T1000 (cell line): ENCODE measurements at places on chromosomes 7 and 10.

- no peak for DNase-seq
These were observed 30.3 kb upstream of the ATXN7L1 start for GRCh38 chr7:105906695-105907094.

GRCh38 chr7:152078786-152079185 lies 53.3 kb downstream of the GALNT11 start:
- DNase-seq: no peak

DNA sequence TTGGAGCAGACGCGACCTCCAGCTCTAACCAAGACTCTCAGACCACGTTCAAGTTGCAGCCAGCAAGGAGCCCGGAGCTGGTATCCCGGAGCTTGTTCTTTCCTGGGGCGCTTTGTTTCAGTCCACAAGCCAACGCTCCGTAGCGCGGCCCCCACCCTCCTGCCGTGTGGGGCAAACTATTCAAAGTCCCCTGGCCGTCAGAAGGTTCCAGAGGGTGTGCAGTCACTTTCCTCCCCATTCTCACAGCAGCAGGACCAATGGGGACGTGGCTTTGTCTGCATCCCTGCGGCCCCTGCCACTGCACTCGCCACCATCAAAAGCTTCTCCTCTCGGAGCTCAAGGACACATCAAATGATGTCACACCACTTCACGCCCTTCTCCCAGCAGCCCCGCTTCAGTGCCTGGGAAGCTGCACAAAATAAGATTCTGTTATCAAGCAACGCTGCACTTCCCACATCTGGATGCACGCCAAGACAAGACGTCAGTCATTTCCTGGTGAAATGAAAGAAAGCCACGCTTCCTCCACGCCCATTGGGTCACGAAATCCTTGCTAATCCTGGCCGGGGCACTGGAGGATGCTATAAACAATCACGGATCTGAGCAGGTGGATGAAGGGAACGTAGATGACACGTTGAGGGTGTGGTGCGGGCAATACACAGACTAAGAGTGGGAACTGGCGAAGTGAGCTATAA lies 348.2 kb downstream of the PTPRN2 start:
- no peak for DNase-seq

DNA sequence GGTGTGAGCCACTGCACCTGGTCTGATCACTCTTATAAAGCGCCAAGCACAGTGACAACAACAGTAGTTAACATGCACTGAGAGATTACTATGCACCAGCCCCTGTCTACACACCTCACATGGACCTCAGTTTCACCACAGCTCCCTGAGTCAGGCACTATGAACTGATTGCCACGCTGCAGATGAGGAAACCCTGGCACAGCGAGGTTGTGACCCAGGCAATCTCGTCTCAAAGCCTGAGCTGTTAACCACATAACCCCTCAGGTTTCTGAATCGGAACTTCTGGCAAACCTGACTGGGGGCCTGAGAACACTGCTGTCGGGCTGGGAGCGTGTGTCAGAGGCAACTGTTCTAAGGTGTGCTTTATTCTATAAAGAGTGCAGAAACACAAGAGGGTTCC lies 150.8 kb downstream of the RNF216 start:
- DNase-seq: no peak

- no peak for DNase-seq
These were observed 500.4 kb downstream of the GFRA1 start for GRCh38 chr10:115772606-115773005.

DNA sequence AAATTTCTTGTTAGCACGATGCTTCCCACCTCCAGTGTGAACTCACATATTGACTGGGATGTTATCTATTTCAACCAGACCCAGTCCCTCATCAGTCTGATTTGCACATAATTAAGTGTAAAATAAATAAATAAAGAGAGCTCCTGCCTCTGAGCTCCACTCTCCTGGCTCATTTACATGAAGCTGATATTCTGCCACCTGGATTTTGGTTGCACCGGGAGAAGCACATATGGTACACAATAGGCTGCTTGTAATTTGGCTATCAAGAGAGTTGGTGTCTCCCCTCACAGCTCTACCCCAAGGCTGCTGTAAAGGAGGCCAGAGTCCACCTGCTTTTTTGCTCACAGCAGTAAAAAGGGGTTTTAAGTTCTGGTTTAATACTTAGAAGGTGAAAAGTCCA lies 610.5 kb downstream of the KCNMA1 start:
- no peak for DNase-seq

DNA sequence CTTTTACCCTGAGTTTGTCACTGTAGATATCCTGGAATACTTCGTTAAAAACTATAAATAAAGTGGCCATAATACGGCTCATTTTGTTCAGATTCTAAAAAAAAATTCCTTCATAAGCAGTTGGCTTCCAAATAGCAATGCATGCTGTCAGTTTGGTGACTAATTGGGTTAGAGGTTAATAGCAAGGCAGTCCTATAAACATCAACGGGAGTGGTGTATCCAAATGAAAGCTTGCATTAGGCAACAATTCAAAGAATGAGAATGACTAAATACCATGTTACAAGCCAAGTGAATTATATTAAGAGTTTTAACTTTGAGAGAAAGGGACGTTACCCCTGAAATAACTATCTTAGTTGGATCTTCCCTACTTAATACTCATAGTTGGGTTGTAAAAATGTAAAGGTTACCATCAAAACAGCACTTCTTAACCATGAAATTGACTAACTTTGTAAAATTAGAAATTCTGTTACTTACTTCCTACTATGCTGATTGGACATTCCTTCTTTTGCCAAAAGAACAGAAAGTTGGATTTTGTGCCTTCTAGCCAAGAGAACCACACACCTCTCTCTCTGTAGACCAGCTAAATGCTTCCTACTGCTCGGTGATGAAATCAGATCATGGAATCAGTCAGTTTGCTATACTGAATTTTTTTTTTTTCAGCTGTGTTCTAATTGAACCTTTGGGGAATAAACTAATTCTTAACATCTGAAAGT lies 98.0 kb downstream of the KAT6B start:
- no peak for DNase-seq

DNA sequence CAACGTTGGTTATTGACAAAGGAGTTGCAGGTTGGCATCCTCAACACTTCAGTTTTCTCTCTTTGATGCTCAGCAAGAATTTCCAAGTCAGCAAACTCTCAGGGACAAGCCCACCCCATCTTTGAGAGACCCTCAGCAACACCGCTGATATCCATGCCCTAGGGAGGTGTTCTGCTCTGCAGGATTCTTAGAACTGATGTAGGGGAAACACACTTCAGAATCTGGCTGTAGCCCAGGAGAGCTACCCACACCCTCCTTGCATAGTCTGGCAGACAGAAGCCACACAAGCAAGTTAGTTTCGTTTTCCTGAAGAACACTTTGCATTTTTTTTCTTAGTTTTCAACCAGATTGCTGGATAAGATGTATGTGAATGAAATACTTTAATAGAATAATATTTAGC lies 822 bp downstream of the SAMD9L start:
- DNase-seq: no peak

- no peak for DNase-seq
These were observed 32.6 kb upstream of the PDK4 start for GRCh38 chr7:95628831-95629439.

DNA sequence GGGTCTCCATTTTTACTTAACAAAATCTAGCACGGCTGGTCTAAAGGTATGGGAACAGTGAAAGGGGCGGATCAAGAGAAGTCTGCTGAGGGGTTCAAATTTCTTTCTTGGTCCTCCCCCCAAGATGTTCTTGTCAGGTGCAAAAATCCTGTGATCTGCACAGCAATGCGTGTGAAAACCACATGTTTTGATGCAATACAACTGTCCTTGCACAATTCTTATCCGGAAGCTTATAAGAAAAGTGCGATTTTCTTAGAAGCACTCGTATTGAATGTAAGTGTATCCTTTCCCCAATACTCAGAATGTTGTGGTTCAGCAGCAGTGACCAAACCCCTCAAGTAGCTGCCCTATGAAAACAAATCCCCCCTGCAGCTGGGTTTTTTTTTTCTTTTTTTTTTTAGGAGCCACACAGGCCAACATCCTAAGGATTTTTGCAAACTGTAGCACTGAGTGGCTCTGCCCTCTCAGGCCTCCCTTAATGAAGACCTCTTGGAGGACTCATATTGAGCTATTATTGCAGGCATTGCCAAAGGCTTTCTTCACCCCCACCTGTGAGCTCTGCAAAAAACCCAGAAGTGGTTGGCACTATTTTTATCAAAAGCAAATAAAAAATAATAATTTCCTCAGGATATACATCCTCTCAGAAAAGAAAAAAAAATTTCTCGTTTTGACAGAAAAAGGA lies 151.9 kb upstream of the ITGB1 start:
- DNase-seq: no peak

GRCh38 chr7:156055206-156055822 lies 243.1 kb upstream of the SHH start:
- DNase-seq: no peak

DNA sequence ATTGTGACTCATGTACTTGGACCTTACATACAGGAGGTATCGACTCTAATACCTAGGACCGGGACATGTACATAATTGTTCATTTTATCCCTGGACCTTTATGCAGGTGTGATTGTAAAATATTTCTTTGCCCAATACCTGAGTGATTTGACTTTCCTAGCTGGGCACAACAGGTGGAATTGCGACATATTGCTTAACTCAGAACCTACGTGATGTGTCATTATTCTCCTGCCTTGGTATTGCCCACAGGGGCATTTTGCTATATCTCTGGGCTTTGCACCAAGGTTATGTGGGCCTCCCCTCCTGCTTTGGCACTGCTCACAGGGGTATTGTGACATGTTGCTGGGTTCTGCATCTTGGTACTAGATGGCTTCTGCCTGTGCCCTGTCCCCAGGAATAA lies 23.9 kb upstream of the ZNF107 start:
- no peak for DNase-seq

GRCh38 chr10:80709866-80710265 lies 172.2 kb downstream of the SH2D4B start:
- DNase-seq: no peak

DNA sequence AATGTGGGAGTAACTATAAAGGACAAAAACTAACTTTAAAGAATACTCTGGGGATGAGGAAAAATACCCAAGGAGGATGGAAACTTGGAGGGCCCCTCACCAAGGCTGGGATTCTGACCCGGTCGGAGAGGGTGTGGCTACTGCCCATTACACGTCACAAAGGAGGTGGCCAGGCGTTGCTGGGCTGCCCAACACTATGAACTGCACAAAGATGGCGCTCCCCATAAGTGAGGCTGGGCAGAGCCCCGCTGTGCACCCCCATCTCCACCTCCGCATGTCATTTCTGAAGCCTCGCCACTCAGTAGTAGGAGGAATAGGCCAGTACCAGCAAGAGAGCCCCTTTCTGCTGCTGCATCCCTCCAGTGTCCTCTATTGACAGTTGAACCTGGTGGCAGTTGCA lies 290.1 kb upstream of the ZNF32 start:
- DNase-seq: no peak

GRCh38 chr7:3482147-3482921 lies 181.3 kb downstream of the SDK1 start:
- DNase-seq: peak; percentile 2

DNA sequence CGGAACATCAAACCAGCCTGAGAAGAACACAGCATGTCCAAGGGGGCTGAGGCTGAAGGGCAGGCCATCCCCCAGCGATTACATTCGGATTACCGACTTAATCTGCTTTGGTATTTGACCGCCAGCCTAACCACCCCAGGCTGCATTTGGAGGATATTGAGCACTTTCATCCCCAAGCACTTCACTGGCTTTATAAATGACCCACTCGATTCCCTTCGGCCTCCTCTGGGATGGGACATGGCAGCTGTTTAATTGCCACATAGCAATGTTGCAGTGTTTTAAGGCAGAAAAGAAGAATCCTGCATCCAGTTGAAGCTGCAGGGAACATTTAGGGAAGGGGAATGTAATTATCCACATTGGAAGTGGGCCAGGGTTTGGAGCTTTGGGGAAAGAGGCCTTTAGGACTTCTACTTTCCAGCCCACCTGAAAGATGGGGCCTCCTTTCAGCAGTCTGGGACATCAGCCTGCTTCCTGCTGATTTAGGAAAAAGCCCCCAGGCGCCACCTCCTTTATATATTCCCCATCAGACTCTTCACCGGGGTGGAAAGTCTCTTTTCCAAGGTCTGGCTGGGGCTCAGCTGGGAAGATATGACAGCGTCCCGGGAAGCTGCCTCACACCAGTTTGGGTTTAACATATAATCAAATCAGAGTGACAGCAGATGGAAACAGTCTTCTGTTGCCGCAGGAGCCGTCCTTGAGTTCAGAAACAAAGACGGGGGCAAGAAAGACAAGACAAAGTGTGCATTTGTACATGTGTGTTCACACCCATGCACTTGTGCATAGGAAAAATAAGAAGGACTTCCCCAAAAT lies 9.2 kb downstream of the DPCD start:
- no peak for DNase-seq

GRCh38 chr10:78471326-78471722 lies 437.7 kb downstream of the RPS24 start:
- DNase-seq: no peak

DNA sequence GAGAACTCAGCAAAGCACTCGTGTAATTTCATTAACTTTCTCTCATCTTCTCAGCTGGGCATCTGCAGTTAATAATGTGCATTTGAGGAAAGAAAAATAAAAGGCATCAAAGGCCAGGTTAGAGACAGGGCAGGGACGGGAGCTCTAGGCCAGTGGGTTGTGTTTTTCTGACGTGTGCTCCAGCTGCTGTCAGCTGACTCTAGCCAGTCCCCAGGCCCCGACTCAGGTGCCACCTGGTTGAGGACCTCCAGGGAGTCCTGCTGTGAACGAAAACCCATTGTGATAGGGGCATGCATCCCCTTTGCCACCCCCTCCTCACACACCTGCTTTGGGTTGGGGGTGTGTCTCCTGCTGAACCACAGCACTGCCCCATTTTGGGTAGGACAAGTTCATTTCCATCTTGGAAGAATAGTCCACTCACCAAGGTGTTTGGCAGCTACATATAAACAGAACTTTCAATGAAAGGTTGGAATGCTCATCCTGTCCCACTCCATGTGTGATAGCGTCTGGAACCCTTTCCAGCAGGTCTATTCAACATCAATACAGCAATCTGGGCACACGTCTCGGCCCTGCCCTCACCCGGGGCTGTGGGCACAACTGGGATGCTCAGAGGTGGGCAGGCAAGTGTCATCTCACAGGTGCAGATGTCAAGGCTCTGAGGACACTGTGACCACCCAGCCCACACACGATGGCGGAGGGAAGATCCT lies 146.1 kb upstream of the FAM20C start:
- no peak for DNase-seq

- no peak for DNase-seq
These were observed 23.1 kb downstream of the PLPP4 start for GRCh38 chr10:120480065-120480600.
